ENCODE measurements at places on chromosomes 4 and X.

DNA sequence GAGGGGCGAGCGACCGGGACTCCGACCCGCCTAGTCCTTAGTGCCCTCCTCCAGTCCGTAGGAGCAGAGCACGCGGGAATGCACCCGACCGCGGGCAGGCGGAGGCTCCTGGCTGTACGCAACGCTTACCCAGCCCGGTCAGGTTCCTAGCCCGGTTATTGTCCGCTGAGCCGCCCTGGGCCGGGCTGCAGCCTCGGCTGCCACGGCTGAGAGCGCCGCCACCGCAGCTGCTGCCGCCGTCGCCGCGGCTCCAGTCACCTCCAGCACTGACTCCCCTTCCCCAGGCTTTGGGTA, at the start of gene AMER1:
TSS of gene AMER1 (minus strand) at position 268 of the 294 bp plus-strand sequence. CDS start 12,422 bp downstream, outside the sequence.
- DNase-seq: no peak

DNA sequence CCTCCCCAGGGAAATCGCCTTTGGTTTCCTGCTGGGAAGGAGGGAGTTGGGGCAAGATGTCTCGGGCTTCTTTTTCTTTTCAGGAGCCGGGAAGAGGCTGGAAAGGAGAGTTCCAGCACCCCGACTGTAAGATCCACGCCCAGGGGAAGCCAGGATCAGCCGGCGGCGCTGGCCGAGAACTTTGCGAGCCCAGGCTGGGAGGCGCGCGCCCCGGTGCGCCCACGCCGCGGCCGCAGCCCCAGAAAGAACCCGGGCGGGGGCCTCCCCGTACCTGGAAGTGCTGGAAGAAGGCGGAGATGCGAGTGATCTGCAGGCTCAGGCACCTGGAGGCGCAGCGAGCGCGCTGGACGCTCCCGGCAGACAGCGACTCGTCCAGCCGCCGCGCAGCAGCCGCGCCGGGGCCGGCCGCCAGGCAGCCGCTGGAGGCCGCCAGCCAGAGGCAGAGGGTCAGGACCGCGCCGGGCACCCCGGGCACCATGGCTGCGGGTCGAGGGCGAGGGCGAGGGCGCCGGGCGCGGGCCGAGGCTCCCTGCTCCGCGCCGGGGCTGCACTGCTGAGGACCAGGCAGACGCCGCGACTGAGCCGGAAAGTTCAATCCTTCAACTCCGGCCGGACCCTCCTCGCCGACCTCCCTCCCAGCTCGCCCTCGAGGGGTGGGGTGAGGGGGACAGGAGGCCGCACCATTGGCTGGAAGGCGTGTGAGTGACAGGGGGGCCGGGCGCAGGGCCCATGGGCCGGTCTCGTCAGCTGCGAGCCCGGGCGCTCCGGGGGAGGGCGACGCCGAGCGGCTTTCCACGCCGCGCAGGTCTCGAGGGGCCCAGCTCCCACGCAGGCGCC, at the start of gene ANOS1:
TSS of gene ANOS1 (minus strand) at position 579 of the 837 bp plus-strand sequence. CDS start at position 478, 101 bp downstream.
- DNase-seq: no peak

DNA sequence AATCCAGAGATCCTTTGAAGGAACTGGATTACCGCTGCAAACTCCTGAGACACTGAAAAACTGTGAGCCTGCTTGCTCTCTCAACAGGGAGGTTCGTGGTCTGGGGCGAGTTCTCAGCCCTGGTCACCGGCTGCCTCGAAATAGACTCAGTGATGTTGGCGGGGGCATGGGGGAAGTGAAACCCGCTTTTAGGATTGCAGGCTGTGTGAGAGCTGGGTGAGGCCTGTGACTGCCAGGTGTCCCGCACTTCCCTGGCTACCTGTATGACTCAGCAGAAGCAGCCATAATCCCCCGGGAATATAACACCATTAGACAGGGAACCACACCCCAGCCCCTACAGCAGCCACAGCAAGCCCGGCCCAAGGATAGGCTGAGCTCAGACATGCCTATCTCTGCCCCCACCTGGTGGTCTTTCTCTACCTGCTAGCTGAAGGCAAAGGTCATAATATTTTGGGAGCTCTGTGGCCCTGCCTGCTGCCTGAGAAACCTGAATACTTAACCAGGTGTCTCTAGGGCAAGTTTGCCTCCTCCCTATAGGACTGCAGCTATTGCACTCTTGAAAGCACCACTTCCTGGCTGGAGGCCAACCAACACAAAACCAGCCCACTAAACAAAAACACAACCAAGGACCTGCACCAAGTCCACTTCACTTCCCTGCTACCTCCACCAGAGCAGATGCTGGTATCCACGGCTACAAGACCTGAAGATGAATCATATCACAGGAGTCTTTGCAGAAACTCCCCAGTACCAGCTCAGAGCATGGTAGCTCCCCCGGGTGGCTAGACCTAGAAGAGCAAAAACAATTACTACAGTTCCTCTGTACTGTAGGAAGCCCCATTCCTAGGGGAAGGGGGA, 202.0 kb downstream of the RRAGB start:
- DNase-seq: no peak

DNA sequence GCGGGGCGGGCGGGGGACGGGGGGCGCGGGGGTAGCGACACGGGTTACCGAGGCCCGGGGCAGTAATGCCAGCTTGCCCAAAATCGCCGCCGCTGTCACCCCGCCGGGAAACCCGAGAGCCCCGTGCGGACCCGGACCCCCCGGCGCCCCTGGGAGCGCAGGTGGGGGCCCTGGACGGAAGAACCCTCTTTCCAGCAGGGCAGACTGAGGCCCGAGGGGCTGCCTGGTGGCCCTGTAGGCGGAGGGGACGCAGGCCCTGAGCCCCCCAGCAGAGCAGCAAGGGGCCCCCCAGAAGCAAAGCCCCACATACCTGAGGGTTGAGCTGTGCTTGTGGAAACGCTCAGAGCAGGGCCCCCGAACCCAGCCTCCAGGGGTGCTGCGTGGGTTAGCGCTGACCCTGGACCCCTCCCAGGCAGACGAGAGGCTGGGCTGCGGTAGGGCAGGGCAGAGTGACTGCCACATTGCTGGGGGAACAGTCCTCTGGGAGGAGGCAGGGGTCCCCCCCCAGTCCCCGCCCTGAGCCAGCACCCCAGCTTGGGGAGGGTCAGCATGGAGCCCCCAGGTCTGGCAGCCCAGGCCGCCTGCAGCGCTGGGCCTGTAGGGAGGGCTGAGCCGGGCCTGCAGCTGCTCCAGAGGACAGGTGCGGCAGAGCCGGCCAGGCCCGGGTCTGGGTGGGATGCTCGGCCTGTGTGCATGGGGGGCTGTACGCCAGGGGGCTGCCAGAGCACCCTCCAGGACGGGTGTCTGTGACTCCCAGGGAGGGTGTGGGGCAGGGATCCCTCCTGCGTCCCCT, 646 bp downstream of the DOK7 start:
- DNase-seq: no peak

DNA sequence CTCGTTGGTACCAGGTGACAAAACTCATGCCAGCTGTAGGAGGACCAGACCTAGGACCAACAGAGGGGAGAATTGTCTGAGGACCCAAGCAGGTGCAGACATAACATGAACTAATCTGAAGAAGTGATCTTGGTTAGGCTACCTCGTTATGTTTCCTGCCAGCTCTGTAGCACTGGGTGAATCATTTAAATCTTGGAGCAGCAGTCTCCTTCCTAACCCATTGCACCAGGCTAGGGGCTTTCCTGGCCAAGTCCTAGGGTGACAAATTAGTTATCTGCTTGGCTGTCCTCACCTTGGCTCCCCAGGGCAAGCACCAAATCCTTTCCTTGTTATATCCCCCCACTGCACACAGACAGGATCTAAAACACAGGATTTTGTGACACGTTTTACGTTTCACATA, 87.8 kb downstream of the WWC2 start:
- DNase-seq: no peak

GRCh38 chr4:82560853-82561785, 669 bp downstream of the TMEM150C start:
- no peak for DNase-seq

GRCh38 chrX:15468036-15468435, 25.1 kb downstream of the PIR start:
- no peak for DNase-seq
